ENCODE measurements at places on chromosomes 13 and 19.

DNA sequence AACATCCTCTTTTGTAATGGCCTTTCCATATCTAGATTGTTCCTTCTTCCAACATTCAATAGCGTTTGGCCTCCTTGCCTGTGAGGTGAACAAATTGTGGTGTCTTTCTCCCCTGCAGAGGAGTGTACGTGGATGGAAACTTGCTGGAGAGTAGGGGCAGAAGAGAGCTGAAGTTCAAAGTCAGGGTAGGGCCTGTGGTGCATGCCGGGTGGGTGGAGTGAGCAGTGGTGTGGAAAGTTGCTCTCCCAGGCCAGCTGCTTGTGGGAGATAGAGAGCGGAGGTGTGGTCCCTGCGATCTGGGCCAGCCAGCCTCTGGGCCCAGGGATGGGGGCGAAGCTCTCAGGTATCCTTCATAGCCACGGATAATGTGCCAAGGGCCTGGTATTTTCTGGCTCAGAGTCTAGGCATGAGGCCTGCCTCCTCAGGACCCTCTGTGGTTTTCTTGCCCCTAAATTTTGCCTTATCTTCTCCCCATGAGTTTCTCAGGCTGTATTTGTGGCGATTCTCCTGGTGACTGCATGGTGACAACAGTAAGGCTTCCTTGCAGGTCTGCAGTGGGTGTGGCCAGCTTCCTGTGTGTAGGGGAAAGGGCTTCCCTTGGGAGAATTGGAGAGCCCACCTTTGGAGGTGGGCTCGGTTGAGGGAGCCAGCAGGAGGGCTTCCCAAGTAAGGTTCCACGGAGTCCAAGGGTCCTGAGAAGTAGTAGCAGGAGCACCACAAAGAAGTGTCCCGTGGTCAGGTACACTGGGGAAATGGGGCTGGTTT, 6.7 kb downstream of the RGCC start:
- DNase-seq: no peak

GRCh38 chr19:40688309-40688708, 2.1 kb downstream of the NUMBL start:
- no peak for DNase-seq

- DNase-seq: no peak
These were observed 4.7 kb downstream of the TINCR start for GRCh38 chr19:5563008-5563431.

DNA sequence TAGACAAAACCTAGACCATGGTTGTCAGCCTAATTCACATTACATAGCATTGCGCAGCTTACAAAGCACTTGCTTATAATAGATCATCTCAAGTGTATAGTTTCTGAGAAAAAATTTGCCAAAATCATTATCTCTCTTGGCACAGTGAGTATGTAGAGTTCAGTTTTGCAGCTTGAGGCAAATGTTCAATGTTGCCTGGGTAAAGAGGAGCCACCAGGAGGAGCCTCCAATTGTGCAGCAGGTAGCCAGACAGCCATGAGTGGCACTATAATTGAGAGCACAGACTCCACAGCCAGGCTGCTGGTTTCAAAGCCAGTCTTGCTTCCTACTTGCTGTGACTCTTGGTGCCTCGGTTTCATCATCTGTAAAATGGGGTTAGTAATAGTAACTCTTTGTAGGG, 24.0 kb upstream of the OLFM4 start:
- no peak for DNase-seq

GRCh38 chr13:87087741-87088140, 583.4 kb upstream of the SLITRK5 start:
- no peak for DNase-seq

- no peak for DNase-seq
These were observed 60.3 kb upstream of the RNF113B start for GRCh38 chr13:98237331-98237730.

GRCh38 chr19:18742324-18742723, 48.8 kb downstream of the COMP start:
- no peak for DNase-seq

DNA sequence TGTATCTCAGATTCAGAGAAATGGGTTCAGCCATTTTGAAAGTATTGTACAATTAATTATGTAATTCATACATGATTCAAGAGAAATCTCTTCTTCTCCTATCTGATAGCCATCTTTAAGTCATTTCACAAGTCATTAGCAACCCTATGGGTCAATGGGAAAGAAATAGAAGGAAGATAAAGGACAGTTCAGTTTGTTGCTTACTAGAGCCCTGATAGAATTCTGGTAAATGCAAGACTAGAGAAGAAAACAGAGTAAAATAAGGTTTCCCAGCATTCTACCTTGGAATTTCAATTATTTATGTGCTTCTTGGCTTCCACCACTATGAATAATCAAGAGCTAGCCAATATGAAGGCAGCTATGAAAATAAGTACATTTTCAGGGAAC, 117.7 kb downstream of the LHFPL6 start:
- DNase-seq: no peak

DNA sequence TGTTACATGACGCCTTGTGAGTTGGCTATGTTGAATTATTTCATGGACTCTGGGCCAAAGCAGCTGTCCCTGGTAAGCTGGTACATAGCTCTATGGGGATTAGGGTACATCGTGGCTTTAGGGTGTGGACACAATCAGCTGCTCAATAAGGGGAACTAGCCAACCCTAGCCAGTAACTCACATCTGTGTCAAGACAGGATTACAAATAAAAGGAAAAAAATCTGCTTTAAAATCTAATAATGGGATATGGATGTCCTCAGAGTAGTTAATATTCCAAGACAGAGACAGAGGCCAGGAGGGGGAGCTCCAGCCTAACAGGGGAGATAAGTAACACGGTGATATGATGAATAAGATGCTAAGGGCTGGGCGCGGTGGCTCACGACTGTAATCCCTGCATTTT, 21.1 kb upstream of the ZNF766 start:
- DNase-seq: no peak

DNA sequence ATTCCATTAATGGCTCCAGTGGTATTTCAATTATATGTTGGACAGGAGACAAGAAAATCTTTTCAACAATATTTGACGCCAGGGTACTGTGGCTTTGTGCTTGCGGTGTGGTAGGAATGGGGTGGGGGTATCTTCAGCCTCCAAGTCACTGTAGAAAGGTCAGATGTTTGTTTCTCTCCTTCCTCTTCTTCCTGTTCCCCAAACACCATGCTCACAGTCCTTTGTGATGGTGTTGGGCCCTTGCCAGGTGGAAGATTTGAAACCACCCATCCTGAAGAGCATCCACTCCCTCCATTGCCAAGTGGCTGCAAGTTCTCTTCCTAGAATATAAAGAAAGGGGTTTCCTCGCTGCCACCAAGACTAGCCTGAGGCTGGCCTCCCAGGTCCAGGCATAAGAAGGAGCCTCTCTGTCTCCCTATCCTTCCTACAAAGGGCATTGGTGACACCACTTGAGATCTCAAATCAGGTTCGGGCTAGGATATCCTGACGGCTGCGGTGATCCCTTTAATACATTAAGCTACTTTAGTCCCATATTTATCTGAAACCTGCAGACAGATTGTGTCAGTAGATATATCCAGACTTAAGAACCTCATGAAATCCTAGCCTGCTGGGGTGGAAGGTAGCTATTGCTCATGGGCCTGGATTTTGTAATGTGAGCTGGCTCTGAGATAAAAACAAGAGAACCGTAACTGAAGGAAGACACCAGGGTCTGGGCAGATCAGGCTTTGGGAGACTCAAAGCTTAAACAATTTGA, 64.3 kb upstream of the SIAH3 start:
- DNase-seq: no peak

DNA sequence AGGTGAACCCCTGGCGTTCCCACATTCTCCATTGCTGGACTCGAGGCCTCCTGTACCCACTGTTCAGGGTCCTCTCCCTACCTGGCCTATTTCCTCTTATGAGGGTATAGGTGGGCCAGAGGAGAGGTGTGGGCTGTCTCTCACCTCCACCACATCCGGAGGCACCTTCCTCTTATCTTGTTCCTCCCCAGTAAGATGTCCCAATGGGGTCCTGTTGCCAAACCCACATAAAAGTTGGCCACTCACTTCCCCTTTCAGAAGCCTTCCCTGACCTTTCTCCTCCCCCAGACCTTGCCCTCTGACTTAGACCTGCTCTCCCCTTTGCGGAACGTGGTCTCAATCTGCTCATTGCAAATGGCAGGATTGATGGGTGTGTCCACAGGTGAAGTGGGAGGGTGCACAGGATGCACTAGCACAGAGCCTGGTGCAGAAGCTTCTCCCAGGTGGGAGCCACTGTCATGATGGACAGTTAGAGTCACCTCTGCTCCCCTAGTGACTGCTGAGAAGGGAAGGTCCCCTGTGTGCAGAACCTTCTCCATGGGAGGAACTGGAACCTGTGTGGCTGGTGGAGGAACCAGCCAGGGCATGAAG, 1.3 kb downstream of the CYP4F3 start:
- no peak for DNase-seq

DNA sequence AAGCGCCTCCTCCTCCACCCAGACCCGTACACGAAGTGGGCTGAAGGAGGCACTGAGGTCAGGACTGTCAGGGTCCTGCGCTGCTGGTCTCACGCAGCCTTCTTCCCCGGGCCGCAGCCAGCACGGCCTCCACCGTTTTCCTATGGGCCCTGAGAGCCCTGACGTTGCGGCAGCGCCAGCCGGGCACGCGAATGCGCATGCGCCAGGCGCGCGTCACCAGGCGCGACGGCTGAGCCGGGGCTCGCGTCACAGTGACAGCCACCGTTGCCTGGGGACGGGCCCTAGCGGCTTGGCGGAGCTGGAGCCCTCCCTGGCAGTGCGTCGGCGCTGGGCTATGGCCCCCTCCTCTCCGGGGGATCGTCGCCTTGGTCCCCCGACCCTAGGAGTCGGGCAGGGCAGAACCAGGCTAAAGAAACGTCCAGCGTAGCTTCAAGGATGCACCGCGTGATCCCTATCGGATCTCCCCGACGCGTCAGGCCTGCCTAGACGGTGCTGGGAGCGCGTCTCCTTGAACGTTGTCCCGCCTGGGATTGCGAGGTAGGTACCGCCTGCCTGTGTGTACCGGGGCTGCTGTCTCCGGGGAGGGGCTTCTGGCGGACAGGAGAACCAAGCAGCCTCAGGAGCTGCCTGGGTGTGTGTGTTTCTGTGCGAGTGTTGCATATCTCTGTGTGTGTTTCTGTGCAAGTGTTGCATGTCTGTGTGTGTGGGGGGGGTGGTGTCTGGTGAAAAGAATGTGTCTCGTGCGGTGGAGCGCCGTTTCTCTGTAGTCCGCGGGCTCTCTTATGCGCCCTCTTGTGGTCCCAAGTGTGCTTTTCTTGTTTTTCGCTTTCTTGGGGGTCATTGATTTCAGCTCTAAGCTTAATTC, 43.2 kb downstream of the ZNF571 start:
- DNase-seq: peak; percentile 93

DNA sequence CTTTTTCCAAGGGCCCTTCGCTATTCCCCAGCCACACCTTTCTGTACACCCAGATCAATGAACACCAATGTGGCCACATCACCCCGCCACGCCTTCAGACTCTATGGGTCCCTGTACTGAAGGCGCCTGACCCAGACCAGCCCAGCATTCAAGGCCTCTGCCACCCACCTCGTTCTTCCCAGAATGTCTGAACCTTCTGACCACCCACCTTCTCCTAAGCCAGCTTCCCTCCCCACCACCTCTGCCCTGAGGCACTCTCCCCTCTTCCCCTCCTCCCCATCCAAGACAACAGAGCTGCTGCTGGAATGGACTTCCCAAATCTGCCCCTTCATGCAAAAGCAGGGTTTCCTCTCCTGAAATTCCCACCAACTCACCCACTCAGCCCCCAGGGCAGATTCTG, 3.3 kb upstream of the CEACAM20 start:
- DNase-seq: no peak

- DNase-seq: no peak
These were observed 14.5 kb upstream of the RAB20 start for GRCh38 chr13:110576070-110576394.

GRCh38 chr19:14943601-14944000, 2.3 kb downstream of the OR7C2 start:
- DNase-seq: no peak

GRCh38 chr19:35641515-35642151, at the start of gene ETV2:
Gene ETV2, plus strand, starts transcription at chr19:35641745. Its CDS starts 716 bp downstream, at chr19:35642461.
- DNase-seq: no peak

GRCh38 chr19:3586127-3586626, 899 bp downstream of the GIPC3 start:
- no peak for DNase-seq

GRCh38 chr13:95509521-95510310, 42.8 kb upstream of the CLDN10 start:
- DNase-seq: peak; percentile 38

- peak; percentile 64 for DNase-seq
These were observed 6.5 kb downstream of the UNC13A start for GRCh38 chr19:17681505-17682125.

GRCh38 chr13:109628251-109628699, 158.1 kb downstream of the IRS2 start:
- DNase-seq: peak; percentile 18

DNA sequence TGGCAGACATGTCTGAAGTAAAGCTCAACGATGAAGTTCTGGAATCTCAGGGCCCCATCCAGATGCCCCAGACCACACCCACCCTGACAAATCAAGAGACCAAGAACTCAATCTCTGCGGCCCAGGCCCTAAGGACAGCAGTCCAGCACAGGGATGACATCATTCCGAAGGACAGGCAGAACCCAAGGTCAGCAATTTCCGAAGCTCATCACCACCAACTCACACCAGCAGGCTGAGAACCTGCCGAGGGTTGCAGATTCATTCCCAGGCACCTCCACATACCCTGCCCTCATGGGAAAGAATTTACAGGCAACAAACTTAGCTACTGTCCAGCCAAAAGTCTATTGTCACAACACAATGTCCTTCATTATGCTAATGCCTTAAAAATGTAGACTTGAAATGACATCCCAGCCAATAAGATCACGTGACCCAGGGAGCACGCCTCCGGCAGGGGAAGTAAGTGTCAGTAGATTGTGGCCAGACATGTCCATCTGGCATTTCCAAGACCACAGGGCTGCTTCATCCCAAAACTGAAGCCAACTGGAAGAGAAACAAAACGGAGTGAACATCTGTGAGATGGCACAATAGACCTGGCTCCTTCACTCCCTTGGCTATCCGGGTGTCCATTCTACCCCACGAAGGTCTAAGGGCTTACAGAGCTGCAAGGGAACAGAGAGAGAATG, 98.8 kb downstream of the CRYL1 start:
- no peak for DNase-seq

GRCh38 chr13:91902291-91902690, 503.9 kb downstream of the GPC5 start:
- DNase-seq: no peak

GRCh38 chr13:38602266-38602665, 84.6 kb upstream of the FREM2 start:
- peak; percentile 40 for DNase-seq

DNA sequence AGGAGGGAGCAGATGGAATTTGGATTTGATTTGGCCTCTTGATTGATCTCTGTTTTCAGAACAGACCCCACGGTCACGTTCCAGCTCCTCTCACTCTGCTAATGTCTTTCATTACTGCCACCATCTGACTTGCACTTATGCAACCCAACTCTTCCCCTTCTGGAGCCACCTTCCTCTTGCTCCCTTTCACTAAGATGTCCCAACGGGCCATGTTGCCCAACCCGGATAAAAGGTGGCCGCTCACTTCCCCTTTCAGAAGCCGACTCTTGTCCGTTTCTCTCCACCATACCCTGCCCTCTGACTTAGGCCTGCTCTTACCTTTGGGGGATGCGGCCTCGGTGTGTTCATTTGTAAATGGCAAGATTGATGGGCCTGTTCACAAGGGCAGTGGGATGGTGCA, 27.4 kb upstream of the CYP4F8 start:
- no peak for DNase-seq
